ENCODE measurements at places on chromosomes 12 and 14.

GRCh38 chr12:2212537-2212936 is 159.8 kb downstream of the CACNA1C start:
- DNase-seq = no peak

DNA sequence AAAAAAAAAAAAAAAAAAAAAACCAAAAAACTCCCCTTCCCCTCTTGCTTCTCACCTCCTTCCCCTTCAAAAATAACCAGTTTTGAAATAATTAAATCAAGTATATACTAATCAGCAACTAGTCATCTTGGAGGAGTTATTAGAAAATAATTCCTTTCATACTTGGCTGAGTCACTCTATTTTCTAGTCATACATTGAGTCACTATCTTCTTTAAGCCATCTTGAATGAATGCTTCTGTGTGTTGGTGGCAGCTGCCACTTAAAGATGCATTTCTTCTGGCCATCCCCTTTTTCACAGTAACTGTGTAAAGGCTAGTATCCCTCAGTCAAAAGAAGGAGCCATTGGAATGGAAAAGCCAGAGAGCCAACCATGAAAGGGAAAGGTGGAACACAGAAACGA is 84.2 kb upstream of the TMEM263 start:
- no peak for DNase-seq

DNA sequence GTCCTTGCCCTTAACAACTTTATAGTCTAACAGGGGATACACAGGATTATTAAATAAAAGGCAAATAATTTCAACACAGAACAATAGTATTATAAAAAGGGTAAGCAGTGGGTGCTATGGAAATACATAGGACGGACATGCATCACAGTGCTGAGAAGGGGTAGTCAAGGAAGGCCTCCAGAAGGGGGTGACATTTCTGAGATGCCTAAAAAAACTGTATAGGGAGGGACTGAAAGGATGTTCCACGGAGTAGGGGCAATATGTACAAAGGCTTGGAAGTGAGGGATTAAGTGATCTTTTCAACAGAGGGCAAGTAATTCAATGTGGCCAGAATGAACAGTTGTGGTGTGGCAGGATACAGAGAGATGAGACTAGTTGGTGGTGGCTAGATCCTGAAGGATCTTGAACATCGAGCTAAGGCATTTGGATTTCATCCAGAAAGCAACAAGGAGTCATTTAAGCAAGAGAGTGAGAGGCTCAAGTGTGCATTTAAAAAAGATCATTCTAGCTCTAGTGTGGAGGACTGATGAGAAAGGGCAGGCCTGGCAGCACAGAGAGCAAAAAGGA is 8.9 kb upstream of the ATP5MC2 start:
- DNase-seq = no peak

- DNase-seq = no peak
Measured at GRCh38 chr14:89110110-89110509, 285.7 kb downstream of the TTC8 start.

DNA sequence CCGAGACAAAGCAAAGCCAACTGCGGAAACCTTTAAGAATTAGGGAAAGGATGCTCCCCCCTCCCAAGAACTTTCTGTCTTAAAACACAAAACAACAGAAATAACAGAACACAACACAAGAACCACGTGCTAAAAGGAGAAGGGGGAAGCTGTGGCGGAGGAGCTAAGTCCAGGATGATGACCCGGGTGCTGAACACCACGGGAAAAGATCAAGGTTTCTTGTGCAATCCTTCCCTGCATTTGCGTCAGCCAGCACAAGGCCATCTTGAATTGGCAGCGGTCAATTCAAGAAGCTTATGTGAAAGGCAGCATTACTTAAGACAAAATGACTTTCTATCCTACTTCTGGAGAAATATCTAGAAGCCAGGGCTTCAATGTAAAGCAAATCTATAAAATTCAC is 11.0 kb upstream of the CREBL2 start:
- no peak for DNase-seq
